GM03348 (cell line): ENCODE measurements at places on chromosomes 1 and 21.

- DNase-seq: no peak
Observed at GRCh38 chr1:93602101-93602500, 79.5 kb downstream of the BCAR3 start.

DNA sequence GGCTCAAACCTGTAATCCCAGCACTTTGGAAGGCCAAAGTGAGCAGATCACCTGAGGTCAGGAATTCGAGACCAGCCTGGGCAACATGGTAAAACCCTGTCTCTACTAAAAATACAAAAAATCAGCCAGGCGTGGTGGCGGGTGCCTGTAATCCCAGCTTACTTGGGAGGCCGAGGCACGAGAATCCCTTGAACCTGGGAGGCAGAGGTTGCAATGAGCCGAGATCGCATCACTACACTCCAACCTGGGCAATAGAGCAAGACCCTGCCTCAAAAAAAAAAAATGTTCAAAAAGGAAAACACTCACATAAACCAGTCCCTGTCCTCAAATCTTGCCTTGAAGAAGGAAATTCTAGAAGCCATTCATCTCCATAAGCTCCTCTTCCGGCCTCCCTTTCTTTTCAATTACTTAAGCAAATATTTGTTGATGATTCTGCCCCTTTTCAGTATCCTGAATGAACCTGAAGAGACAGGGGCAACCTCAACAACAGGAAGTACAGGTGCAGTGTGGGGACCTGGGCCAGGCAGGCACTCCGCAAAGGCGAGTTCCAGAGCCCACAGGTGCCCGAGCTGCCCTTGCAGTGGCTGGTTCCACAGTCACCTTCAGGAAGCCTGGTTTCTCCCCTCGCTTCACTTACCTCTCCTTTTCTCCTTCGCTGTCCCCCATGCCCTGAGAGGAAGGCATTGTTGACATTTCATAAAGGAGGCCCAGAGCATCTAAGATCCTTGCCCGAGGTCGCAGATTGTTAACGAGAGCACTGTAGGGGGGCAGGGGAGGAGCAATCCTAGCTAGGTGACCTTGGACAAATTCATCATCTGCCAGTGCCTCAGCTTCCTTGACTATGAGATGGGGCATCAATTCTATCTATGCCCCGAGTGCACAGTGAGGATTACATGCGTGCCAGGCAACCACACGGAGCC is 8.9 kb upstream of the LEFTY1 start:
- DNase-seq: no peak

- no peak for DNase-seq
Observed at GRCh38 chr21:33578959-33579542, 9.4 kb downstream of the DONSON start.

- DNase-seq: no peak
Observed at GRCh38 chr1:7610106-7610731, 160.9 kb upstream of the VAMP3 start.

GRCh38 chr1:99579691-99580172 is 66.2 kb upstream of the PALMD start:
- DNase-seq: no peak

DNA sequence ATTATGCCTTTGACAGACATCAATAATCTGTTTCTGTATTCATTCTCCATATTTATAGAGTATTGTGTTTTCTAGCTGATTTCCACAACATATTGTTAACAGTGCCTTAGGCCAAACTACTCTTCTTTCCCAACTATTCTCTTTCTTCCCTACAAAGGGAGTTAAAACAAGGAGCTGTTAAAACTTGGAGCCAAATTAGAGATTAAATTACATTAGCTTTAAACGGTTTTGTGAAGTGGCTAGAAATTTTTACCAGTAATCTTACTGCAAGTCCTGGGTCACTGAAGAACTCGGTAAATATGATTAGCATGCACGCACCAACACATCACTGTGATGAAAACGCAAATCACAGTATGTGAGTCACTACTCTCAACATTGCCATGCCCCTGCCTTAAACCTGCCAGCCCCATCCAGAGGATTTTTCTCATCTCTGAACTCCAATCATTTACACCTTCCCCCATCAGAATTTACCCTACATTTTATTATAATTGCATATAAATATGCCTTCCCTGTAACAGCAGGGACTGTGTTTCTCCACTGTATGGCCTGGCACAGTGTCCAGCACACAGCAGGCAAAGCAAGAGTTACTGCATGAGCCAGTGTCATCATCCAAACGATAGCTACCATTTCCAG is 1.5 kb upstream of the PRDX6 start:
- DNase-seq: peak; percentile 70

DNA sequence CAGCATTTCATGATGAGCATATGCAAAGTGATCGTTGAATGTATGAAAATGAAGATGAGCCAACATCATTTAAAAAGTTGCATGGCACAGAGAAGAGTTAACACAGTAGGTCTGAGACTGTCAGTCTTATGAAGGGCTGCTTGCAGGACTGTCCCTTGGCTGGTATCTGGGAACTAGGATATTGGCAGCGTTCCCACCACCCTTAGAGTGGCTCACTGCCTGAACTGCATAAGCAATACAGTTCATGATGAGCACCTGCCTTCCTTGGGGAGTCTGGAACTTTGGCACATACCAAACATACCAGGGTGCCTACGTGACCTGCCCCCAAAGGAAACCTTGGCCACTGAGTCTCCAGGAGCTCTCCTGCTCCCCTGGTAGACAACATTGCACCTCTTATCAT is 161.8 kb downstream of the DSCAM start:
- DNase-seq: no peak

DNA sequence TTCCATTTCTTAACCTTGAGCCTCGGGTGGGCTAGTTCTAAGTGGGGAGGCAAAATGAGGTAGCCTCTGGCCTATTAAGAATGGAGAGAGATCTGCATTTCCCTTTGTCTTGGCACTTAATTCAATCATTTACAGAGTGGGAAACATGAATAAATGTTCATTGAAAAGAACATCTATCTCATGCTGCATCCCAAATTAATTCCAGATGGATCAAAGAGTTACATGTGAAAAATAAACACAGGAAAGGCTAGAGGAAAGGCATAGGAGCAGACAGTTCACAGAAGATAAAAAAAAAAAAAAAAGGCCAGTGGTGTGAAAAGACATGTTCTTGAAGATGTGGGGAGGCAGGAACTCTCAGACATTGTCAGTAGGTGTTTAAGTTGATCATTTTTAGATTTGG is 35.7 kb upstream of the EPS8L3 start:
- DNase-seq: no peak

- DNase-seq: no peak
Observed at GRCh38 chr1:246827396-246827795, 103.2 kb downstream of the SCCPDH start.
